Endodermal cell (in vitro differentiated cells): ENCODE measurements at places on chromosomes 2 and 18. TPM values are rescaled to one million over a fixed set of nuclear protein-coding genes. Genes with fewer than 3 reads are reported as not detected.

The CRYGC gene
- total RNA-seq, result not detected in 2 replicates

- no peak for DNase-seq
- peaks cover 64% of the 10 kb centered on the region for H3K36me3 ChIP-seq
- H3K4me1 ChIP-seq, result peaks cover 8% of the 10 kb centered on the region
- no peaks in the 10 kb centered on the region for H3K27me3 ChIP-seq
These were observed 31.6 kb upstream of the SNORC start for GRCh38 chr2:232838406-232838874.

GRCh38 chr2:226023383-226023782 is 623.9 kb downstream of the NYAP2 start:
- H3K4me3 ChIP-seq, result no peak overlapping the region
- no peak overlapping the region for H3K27ac ChIP-seq
- no peaks in the 10 kb centered on the region for H3K4me1 ChIP-seq
- H3K27me3 ChIP-seq, result no peaks in the 10 kb centered on the region
- no peaks in the 10 kb centered on the region for H3K36me3 ChIP-seq
- DNase-seq, result peak; percentile 74

The RRM2 gene
- 151 and 157 TPM in 2 replicates for total RNA-seq

The SCG2 gene
- not detected in 2 replicates for total RNA-seq

The DPP4 gene
- 0.46 to 1.0 TPM (median 0.48 TPM) in 3 replicates for total RNA-seq

DNA sequence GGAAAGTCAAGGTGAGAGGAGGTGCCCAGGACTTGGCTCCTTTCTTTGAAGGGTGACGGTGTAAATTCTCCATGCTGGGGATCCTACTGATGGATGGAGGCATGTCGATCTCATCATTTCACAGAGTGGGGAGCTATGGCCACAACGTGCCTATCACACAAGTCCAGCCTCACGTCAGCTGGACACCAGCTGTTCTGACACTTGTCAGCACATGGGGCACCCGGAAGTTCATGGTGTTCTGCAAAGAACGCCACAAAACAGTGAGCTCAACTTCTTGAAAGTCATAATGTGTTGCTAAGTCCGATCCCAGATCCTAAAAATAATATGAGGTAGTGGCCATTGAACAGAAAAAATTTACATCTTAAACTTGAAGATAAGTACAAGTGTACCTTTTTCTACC is 12.3 kb downstream of the PAX8 start:
- H3K27ac ChIP-seq, result no peak overlapping the region
- no peaks in the 10 kb centered on the region for H3K36me3 ChIP-seq
- no peak for DNase-seq
- H3K4me1 ChIP-seq, result no peaks in the 10 kb centered on the region
- H3K27me3 ChIP-seq, result peaks cover 93% of the 10 kb centered on the region
- H3K4me3 ChIP-seq, result no peak overlapping the region

The SATB2 gene
- total RNA-seq, result 1.5 to 3.7 TPM (median 2.4 TPM) in 3 replicates

- H3K27me3 ChIP-seq, result no peaks in the 10 kb centered on the region
- DNase-seq, result no peak
- H3K4me3 ChIP-seq, result no peak overlapping the region
- no peak overlapping the region for H3K27ac ChIP-seq
These were observed 26.8 kb downstream of the ATP8B1 start for GRCh38 chr18:57776354-57776753.

DNA sequence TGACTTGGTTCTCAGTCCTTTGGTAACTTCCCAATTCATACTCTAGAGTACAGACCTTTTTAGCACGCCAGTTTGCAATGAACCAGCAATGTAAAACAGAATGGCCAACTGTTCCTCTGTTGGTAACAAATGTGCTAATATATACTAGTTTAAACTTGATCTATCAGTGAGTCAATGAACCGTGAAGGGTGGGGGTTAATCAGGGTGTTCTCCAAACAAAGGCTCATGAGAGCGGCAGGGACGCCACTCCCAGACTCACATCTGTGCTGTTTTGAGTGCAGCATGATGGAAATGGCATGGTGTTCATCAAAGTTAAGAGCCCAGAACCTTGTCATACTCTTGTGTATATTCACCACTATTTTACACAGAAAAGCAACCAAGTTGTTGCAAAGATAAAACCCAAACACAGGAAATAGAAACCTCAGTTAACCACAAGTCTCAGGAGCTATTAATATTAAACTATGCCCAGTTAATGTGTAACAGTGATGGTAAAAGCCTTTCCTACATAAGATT is 70.3 kb downstream of the CERKL start:
- no peak for DNase-seq
- no peak overlapping the region for H3K4me3 ChIP-seq
- no peaks in the 10 kb centered on the region for H3K36me3 ChIP-seq
- no peak overlapping the region for H3K27ac ChIP-seq
- no peaks in the 10 kb centered on the region for H3K4me1 ChIP-seq

DNA sequence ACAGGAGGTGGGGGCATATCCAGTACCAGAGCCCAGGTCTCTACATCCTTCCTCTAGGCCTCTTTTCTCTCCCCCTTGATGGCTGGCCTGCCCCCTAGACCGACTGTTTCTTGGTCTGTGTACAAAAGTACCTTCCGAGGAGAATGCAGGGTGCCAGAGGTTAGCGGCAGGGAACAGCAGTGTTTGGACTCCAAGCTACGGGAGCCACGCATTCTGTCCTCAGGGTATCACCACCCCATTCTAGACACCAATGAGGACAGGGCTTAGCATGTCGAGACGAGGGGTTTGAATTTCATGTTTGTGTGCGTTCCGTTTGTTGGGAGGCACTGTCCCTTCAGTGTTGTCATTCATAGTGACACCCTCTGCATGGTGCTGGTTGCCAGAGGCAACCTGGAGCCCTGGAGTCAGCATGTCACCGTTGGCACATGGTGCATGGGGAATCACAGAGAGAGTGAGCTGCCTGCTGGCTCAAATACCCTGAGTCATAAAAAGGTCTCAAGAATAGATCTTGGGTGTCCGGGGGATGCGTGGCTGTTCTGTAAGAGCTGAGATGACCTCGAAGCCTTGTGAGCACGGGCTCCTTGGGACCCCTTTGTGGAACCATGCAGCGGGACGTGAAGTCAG is 57.2 kb upstream of the LDLRAD4 start:
- no peak for DNase-seq
- peaks cover 7% of the 10 kb centered on the region for H3K4me1 ChIP-seq
- H3K4me3 ChIP-seq, result no peak overlapping the region
- H3K27ac ChIP-seq, result no peak overlapping the region

The STARD6 gene
- not detected in 2 replicates for total RNA-seq

The SFTPB gene
- total RNA-seq, result not detected in 3 replicates

The SLC38A11 gene
- not detected in 2 replicates for total RNA-seq

- peak; percentile 45 for DNase-seq
- peaks cover 7% of the 10 kb centered on the region for H3K4me1 ChIP-seq
- no peak overlapping the region for H3K27ac ChIP-seq
- H3K36me3 ChIP-seq, result no peaks in the 10 kb centered on the region
- H3K27me3 ChIP-seq, result no peaks in the 10 kb centered on the region
These were observed 96.9 kb downstream of the HDAC4 start for GRCh38 chr2:239303711-239304532.

- no peaks in the 10 kb centered on the region for H3K4me1 ChIP-seq
- H3K27ac ChIP-seq, result no peak overlapping the region
These were observed 1230.7 kb upstream of the ZEB2 start for GRCh38 chr2:145750612-145751011.

- H3K27me3 ChIP-seq, result no peaks in the 10 kb centered on the region
- no peak overlapping the region for H3K4me3 ChIP-seq
- no peak overlapping the region for H3K27ac ChIP-seq
- H3K36me3 ChIP-seq, result peaks cover 88% of the 10 kb centered on the region
- peaks cover 2% of the 10 kb centered on the region for H3K4me1 ChIP-seq
These were observed 39.2 kb downstream of the NDC80 start for GRCh38 chr18:2610549-2610948.

GRCh38 chr2:56299171-56299691 is 115.4 kb downstream of the CCDC85A start:
- DNase-seq, result no peak
- no peaks in the 10 kb centered on the region for H3K36me3 ChIP-seq
- H3K27me3 ChIP-seq, result no peaks in the 10 kb centered on the region
- no peak overlapping the region for H3K27ac ChIP-seq
- H3K4me3 ChIP-seq, result no peak overlapping the region

The FSHR gene
- total RNA-seq, result 2.2 to 6.5 TPM (median 6.1 TPM) in 3 replicates

- no peak for DNase-seq
- peak overlapping the region; percentile 85 for H3K4me3 ChIP-seq
- H3K4me1 ChIP-seq, result no peaks in the 10 kb centered on the region
- H3K36me3 ChIP-seq, result peaks cover 12% of the 10 kb centered on the region
- no peak overlapping the region for H3K27ac ChIP-seq
These were observed 1.4 kb downstream of the ITPRID2 start for GRCh38 chr2:181892799-181893435.

GRCh38 chr18:21164548-21165095 is 53.0 kb upstream of the ROCK1 start:
- H3K27ac ChIP-seq, result no peak overlapping the region
- no peak overlapping the region for H3K4me3 ChIP-seq
- DNase-seq, result no peak
- H3K4me1 ChIP-seq, result no peaks in the 10 kb centered on the region
- no peaks in the 10 kb centered on the region for H3K36me3 ChIP-seq
- H3K27me3 ChIP-seq, result no peaks in the 10 kb centered on the region

DNA sequence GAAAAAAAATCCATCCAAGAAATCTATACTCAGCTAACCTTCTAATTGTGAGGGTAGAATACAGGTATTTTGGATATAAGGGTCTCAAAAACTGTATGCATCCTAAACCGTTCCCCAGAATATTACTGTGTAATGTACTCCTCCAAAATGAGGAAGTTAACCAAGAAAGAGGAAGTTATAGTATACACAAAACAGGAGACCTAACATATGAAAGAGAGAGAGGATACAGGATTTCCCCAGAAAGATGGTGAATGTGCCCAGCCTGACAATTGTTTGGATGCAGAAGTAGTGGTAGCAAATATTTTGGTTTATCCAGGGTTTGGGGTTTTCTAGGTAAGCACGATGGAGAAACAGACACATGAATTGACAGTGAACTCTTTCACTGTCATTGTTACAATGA is 50.6 kb downstream of the GALNT3 start:
- no peaks in the 10 kb centered on the region for H3K36me3 ChIP-seq
- no peaks in the 10 kb centered on the region for H3K4me1 ChIP-seq
- no peak overlapping the region for H3K27ac ChIP-seq
- H3K4me3 ChIP-seq, result no peak overlapping the region
- no peaks in the 10 kb centered on the region for H3K27me3 ChIP-seq

The HNMT gene
- total RNA-seq, result 18.0 TPM in 2 replicates

DNA sequence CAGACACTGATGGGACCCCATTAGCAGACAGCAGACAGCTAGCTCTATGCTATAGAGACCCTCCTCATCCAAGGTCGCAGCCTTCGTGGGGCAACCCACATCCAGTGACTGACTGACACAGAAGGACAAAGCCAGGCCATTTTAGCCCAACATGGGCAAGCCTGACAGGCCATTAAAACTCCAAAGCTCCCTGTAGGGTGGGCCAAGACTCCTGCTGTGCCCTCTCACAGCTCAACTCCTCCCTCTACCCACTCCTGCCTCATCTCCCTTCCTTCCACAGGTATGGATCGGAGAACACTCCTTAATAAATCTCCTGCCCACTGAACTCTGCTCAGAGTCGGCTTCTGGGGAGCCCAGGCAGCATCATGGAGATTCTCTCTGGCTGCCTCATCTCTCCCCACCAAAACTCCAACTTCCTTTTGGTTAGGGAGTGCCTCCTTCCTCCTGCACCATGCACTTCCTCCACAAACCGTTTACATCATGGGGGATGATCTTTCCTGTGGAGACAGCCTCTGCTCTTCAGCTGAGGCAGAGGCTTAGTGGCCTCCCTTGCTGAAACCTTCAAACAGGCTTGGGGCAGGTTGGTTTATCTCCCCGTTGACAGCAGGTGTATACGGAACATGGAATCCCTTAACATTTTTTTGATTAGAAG is 86.5 kb downstream of the ACTR3 start:
- H3K4me3 ChIP-seq, result no peak overlapping the region
- H3K36me3 ChIP-seq, result peaks cover 24% of the 10 kb centered on the region
- no peaks in the 10 kb centered on the region for H3K27me3 ChIP-seq
- no peak for DNase-seq
- peaks cover 5% of the 10 kb centered on the region for H3K4me1 ChIP-seq

The PTPRN gene
- total RNA-seq, result 1.1 and 1.2 TPM in 2 replicates

The DQX1 gene
- total RNA-seq, result 0.93 to 2.3 TPM (median 1.7 TPM) in 3 replicates

DNA sequence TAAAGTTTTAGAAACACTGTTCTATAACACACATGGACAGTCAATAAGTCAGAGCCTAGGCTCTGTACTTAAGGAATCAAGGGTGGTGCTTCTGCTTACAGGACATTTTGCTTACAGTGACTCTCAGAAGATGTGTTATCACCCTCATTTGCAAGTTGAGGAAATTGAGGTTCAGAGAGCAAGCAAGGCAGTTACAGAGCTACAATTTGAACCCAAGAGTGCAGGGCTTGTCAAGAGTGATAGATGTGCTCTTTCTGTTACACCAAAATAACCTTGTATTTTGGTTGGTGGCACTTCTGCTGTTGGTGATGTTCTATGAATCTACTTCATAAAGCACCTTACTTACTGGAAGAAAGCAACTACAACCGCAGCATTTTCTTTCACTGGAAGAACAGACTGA is 170.2 kb downstream of the THADA start:
- H3K36me3 ChIP-seq, result no peaks in the 10 kb centered on the region
- no peaks in the 10 kb centered on the region for H3K4me1 ChIP-seq
- H3K27me3 ChIP-seq, result no peaks in the 10 kb centered on the region
- no peak for DNase-seq

GRCh38 chr18:79405781-79406575 is 10.2 kb downstream of the NFATC1 start:
- no peaks in the 10 kb centered on the region for H3K4me1 ChIP-seq
- no peaks in the 10 kb centered on the region for H3K27me3 ChIP-seq
- DNase-seq, result no peak
- H3K4me3 ChIP-seq, result no peak overlapping the region
- no peak overlapping the region for H3K27ac ChIP-seq

The CFAP65 gene
- total RNA-seq, result 1.5 and 1.7 TPM in 2 replicates

DNA sequence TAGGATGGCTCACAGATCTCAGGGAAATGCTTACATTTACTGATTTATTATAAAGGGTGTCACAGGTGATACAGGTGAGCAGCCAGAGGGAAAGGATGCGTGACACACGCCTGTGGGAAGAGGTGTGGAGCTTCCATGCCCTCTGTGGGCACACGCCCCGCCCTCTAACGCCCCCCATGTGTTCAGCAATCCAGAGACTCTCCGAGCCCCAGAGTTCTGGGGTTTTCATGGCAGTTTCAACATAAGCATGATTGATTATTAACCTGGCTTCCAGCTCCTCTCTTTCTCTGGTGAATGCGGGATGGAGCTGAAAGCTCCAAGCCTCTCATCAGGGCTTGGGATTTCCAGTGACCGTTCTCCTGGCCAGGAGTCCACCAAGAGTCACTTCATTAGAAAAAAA is 34.3 kb upstream of the ODC1 start:
- H3K4me3 ChIP-seq, result no peak overlapping the region
- H3K27me3 ChIP-seq, result no peaks in the 10 kb centered on the region
- H3K27ac ChIP-seq, result no peak overlapping the region
- DNase-seq, result no peak
- H3K36me3 ChIP-seq, result no peaks in the 10 kb centered on the region
- H3K4me1 ChIP-seq, result peaks cover 10% of the 10 kb centered on the region

The NDUFB3 gene
- 82.3 and 82.5 TPM in 2 replicates for total RNA-seq

GRCh38 chr18:74507927-74508326 is 11.8 kb downstream of the CNDP2 start:
- no peak overlapping the region for H3K4me3 ChIP-seq
- peaks cover 78% of the 10 kb centered on the region for H3K36me3 ChIP-seq
- H3K27ac ChIP-seq, result no peak overlapping the region
- peaks cover 29% of the 10 kb centered on the region for H3K4me1 ChIP-seq
- no peaks in the 10 kb centered on the region for H3K27me3 ChIP-seq
